Mucosa of gallbladder (tissue), 1 donor: ENCODE measurements at places on chromosomes 2 and 18. TPM values are rescaled to one million over a fixed set of nuclear protein-coding genes. Genes with fewer than 3 reads are reported as not detected.

- DNase-seq: no peak
These were observed 109.8 kb downstream of the AOX1 start for GRCh38 chr2:200695601-200696000.

DNA sequence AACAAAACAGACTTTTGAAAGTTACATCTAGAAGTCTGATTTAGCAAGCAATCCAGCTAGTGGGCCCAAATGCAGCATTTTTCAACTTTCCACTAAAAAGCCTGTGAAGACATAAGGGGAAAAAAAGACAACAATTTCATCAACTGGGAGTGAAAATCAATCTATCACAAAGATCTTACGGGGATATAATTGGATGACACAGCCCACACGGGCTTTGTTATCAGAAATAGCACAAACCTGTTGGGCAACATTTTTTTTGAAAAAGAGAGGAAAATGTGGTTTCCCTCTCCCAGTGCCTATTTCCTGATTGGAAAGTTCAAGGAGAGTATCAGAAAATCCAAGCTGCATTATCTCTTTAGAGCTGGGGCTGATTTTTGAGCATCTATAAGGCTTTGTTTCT is 132.7 kb downstream of the EVA1A start:
- no peak for DNase-seq

- peak; percentile 19 for DNase-seq
These were observed 664 bp downstream of the CAMKMT start for GRCh38 chr2:44362207-44363015.

DNA sequence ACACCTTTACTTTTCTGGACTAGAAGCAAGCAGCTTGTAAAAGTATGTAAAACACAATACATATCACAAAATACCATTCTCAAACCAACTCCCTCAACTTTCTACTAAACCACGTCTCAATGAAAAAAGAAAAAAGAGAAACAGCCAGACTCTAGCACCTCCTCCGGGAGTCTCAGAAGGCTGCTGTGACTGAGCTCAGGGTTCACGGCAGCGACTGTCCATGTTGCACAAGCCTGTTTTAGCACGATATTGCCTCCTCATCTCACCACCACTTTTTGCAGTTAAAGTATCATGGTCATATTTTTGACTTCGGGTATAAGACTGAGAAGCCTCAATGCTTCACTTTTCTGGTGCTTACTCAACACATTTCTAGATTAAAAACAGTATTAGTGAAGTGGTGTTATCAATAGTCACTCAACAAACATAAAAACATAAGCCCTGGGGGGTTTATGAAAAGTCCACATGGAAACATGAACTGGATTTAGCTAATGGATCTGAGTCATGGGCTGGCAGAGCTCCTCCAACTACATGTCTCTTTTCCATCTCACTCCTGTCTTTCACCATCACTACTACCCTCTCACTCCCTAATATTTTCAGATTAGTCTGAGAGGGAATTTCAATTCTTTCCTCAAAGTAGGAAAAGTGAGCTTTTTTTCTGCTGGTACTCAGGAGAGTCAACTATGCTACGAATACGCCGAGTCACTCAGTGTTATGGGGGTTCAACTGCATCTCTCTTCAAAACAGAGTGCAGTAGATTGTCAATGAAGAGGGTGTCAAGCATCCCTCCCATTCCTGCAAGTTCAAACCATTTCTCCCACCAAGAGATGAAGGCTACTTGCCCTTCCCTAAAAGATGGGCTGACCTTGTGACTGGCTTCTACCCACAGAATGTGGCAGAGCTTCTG is 113.7 kb downstream of the OSR1 start:
- DNase-seq: no peak

The DSG2 gene
- 103 TPM for total RNA-seq
